ENCODE measurements at places on chromosomes 11 and 22.

- DNase-seq, result no peak
Observed at GRCh38 chr11:9313648-9314290, 624 bp downstream of the TMEM41B start.

GRCh38 chr22:25970999-25971811 lies 198.1 kb upstream of the SEZ6L start:
- no peak for DNase-seq

DNA sequence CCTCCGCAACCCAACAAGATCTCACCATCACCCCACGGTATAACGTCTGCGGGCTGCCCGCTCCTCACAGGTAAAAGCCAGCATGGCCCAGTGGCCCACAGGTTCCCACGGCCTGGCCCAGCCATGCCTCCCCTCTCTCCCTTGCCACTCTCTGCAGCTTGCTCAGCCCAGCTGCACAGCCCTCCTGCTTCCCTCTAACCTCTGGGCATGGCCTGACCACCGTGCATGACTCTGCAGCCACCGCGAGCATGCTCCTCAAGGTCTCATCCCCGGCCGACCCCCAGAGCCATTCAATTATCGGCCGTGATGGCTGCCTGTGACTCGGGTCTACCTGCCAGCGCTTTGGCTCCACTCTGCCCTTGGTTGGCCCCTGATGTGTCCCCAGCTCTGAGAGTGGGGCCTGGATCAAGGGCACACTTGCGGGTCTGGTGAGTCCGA lies 185.5 kb downstream of the CTTN start:
- DNase-seq, result no peak

GRCh38 chr22:49491726-49492125 lies 335.9 kb downstream of the BRD1 start:
- no peak for DNase-seq

DNA sequence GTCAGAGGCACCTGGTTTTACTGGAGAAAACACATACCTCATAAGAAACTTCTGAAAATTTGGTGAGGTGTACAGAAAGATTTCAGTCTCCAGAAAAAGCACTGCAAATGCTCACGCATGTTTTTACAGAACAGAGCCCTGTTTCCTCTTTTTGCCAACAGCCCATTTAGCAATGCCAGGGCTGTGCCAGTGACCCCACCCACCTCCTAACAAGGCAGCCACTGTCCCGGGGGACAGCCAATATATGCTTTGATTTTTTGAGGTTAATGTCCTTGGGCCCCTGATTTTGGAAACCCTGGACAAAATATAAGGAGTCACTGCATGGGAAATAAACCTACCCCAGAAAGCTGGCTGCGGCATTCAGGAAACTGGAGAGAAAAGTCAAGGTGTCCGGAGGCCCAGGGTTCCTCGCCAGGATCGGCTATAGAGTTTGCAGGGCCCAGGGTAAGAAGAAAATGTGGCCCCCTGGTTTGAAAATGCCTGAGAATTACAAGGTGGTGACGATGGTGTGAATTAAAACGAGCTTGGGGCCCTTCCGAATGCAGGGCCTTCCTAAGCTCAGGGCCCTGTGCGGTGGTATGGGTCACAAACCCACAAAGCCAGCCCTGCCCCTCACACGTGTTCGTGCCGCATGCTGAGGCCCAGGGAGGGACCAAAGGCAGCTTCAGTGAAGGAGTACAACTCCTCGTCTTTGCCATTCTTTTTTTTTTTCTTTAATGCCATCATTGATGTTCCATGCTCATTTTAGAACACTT lies 71.1 kb upstream of the WNT7B start:
- DNase-seq, result no peak

GRCh38 chr11:105371311-105371710 lies 231.7 kb upstream of the CARD18 start:
- no peak for DNase-seq

DNA sequence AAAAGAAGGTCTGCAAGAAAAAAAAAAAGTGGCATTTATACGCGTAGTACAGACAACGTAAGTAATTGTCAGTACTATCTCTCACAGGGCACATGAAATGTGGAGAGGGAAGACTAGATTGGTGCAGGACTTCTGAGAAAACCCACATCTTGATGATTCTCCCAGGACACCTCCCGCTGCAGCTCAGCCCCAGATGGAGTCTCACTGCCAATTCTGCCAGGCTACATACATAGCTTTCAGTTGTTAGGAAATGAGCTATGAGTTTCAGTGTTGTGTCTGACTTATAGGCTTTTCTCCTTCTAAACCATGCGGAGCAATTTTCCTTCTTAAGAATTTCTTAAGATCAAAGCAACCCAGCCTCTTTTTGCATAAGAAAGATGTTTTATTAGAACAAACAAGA lies 9.6 kb downstream of the OR5A2 start:
- no peak for DNase-seq

- no peak for DNase-seq
Observed at GRCh38 chr22:39814899-39815298, 78.7 kb downstream of the ENTHD1 start.

- DNase-seq, result peak; percentile 77
Observed at GRCh38 chr11:2428322-2428795, 16.0 kb downstream of the TRPM5 start.

- no peak for DNase-seq
Observed at GRCh38 chr11:65210748-65211147, 29.0 kb downstream of the CAPN1 start.

DNA sequence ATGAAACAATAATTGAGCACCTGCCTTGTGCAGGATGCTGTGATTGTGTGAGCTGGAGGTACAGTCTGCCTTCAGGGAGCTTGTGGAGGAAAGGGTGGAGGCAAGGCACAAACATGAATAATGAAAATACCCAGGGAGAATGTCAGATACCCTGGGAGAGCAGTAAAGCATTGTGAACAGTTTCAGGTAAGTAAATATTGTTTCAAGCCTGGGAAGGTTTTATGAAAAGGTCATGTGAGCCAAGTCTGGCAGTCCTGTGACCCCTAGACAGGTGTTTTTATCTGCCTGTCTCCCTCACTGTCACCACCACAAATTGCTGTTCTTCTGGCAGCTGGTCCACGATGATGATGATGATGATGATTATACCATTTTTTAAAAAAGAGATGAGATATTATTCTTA lies 32.0 kb downstream of the SPECC1L start:
- DNase-seq, result no peak

- no peak for DNase-seq
Observed at GRCh38 chr11:74493791-74494630, 487 bp upstream of the LIPT2 start.

- peak; percentile 47 for DNase-seq
Observed at GRCh38 chr11:62402226-62402959, 16.4 kb upstream of the SCGB1A1 start.

- DNase-seq, result no peak
Observed at GRCh38 chr11:69526453-69526810, 45.0 kb downstream of the LINC01488 start.

- DNase-seq, result no peak
Observed at GRCh38 chr11:112470355-112470754, 209.7 kb upstream of the PLET1 start.

DNA sequence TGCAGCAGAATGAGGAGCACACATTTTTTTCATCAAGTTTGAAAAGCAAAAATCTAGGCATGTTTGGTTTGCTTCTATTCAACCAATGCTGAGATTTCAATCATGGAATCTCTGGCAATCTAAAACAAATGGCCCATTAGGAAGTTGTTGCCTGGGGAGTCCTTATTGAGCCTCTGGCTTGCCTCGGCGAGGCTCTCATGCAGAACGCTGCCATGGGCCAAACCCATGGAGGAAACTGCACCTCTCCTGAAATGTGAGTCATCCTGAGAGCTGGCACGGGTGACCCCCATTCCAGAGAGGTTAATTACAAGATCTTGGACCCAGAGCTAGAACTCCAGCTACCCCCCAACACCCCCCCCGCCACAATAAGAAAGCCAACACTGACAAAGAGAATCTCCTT lies 80.7 kb downstream of the MN1 start:
- no peak for DNase-seq

DNA sequence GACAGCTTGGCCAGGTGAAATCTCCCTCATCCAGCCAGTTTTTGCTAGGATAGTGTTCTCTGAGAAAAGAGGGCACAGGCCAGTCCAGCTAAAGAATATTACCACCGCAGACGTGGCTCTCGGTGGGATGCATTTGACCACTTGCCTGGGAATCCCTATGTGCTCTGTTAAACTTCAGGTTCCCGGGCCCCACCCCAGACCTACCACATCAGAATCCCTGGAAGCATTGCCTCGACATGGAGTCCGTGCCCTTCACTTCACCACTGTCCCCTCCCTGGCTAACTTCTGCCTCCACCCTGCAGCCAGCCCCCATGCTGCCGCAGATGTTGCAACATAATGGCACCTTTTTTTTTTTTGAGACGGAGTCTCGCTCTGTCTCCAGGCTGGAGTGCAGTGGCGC lies 56.9 kb upstream of the EMID1 start:
- DNase-seq, result no peak

DNA sequence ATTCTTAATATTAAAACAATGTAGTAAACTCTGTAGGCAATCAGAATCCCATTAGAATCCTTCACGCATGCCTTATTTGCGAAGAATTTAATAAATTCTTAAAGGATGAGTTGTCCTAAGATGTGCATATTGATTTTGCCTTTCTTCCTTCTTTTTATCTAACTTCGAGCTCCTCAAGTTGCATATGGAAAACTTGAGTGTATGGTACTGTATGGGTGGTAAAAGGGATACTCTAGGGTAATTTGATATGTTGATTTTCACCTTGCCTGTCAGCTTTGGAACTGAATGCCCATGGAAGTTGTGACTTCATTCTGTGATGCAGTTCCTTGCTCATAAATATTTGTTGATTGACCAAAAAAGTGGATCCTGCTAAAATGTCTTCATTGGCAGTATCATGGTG lies 193.8 kb downstream of the DDX10 start:
- DNase-seq, result no peak

DNA sequence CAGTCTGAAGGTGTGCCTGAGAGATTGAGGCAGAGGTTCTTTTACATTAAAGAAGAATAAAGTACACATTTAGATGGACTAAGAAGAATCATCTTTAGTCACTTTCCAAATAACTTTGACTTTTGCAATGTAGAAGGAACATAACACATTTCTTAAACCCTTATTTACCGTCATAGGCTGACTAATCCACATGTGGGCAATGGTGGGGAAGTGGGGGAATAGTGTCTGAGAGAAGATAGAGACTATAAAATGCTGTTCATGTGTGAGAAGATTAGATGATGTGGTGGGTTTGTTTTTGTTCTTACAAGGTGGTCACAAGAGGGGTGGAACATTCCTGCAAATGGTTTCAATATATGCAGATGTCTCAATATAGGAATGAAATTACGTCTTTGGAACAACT lies 1.8 kb downstream of the MS4A4A start:
- no peak for DNase-seq

GRCh38 chr22:43151251-43152002 lies at the start of gene TSPO:
Gene TSPO (plus strand): TSS chr22:43151559. CDS start chr22:43159239, 7,680 bp downstream.
- peak; percentile 33 for DNase-seq

GRCh38 chr11:115926138-115926537 lies 421.9 kb upstream of the CADM1 start:
- DNase-seq, result no peak

DNA sequence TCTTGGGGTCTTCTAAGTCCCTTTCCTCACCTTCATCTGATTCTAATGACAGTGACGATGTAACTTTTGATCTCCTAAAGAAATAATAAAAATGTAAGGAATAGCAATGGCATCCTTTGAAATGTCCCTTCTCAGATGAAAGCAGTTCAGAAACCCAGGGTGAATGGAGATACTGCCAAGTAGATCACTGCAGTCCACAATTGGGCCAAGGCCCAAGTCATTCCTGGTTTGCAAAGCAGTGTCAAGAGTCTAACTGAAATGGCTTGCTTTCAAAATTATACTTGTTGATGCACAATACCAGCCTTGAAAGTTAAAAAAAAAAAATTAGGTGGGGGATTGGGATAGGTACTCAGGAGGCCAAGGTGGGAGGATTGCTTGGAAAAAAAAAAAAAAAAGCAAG lies 20.4 kb downstream of the ASCC2 start:
- DNase-seq, result no peak

- no peak for DNase-seq
Observed at GRCh38 chr11:70517988-70518907, 119.9 kb downstream of the CTTN start.

GRCh38 chr11:57515332-57516060 lies at the start of gene SLC43A1:
Gene SLC43A1 (minus strand): TSS chr11:57515702. CDS start chr11:57514111, 1,591 bp downstream.
- peak; percentile 34 for DNase-seq

Measured in stimulated activated CD4-positive, alpha-beta T cell treated with anti-CD3 and anti-CD28 coated beads, Interleukin-12 subunit alpha, Interleukin-12 subunit beta, amount 100 ng/mL, for 24 hours (primary cell).